Left renal cortex interstitium (tissue), 4 donors: ENCODE measurements at places on chromosomes 12 and 14. TPM values are rescaled to one million over a fixed set of nuclear protein-coding genes. Genes with fewer than 3 reads are reported as not detected.

- no peak for DNase-seq
These were observed 73.9 kb downstream of the ARMH4 start for GRCh38 chr14:58078068-58078467.

Gene NEUROD4
- polyA plus RNA-seq = not detected

GRCh38 chr14:67425608-67426007, 13.6 kb upstream of the PLEK2 start:
- no peak for DNase-seq

GRCh38 chr12:13032164-13032563, 12.0 kb upstream of the FAM234B start:
- no peak for DNase-seq

DNA sequence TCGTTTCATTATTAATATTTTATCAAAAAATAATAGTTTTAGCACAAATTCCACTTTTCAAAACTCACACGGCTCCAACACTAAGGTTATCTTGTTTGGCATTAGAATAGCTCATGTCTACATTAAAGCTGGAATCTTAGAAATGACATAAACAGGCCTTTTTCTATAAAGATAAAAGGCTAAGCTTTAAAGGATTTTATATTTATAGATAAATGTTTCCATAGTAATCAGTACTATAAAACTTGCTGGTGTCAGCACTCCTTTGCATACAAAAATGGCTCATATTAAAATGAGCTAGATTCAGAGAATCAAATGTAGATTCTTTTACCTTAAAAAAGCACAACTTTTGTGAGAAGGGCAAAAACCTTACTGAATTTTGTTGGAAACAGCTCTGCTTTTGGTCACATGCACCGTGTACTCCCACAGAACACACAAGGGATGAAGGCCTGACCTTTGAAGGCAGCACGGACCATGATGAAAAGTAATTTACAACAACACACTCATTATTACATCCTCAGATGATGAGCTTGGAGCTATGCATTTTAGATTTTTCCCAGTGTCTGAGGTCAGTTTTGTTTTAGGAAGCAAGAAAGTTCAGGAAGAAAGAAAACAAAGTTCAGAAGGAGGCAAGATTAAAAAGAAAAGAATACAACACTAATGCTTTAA, 202.8 kb downstream of the BCAT1 start:
- no peak for DNase-seq

DNA sequence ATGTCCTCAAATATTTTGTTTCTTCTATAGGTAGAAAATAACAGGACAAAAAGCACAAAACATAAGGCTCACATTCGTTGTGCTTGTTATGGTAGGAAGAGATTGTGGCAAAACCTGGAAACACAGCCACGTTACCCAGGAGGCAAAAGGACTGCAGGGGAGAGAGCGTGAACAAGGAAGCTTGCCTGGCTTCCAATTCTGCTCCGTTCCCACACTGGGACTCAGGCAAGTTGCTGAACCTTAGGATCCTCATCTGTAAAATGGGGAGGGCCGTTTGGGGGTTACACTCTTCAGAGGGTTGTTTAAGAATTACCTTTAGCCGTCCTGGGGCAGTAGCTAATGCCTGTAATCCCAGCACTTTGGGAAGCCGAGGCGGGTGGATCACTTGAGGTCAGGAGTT, 205.3 kb downstream of the SSPN start:
- DNase-seq = no peak

Gene KLRG1
- polyA plus RNA-seq = 2.1 TPM

Gene C12orf54
- 0.21 TPM for polyA plus RNA-seq

GRCh38 chr12:11623382-11623781, 26.1 kb upstream of the ETV6 start:
- DNase-seq = no peak

DNA sequence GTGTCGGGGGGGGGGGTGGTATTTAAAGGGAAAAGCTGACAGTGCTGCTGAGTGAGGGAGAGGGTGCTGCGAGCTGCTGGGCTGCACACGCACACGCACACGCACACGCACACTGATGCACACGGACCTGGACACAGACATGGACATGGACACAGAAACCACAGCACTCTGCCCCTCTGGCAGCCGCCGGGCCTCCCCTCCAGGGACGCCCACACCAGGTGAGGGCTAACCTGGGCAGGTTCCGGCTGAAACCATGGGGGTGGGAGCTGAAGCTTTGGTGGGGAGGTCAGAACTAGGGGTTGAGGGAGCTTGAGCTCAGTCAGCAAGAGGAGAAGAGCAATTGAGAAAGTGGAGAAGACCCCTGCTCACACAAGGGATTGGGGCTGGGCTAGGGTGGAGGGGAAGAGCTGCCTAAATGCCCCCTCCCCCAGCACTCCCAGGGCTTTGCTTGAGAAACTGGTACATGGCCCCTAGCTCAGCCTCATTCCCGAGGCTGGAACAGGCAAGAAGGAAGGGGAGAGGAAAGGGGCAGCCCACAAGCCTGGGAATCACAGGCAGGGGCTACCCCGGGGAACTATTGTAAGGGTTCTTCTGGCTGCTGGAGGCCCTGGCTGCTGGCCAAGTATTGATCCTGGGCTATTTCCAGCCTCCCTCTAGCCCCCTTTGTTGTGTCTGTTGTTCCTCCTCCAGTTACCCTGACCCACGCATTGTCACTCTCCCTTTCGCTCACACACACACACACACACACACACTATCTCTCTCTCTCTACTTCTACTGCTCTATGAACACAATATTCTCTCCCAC, at the start of gene REM2:
TSS of gene REM2 (plus strand) at position 50 of the 804 bp plus-strand sequence. CDS start at position 116, 66 bp downstream.
- DNase-seq = no peak

Gene PTHLH
- 0.84 TPM for polyA plus RNA-seq

- DNase-seq = no peak
These were observed 127.9 kb downstream of the CACNA1C start for GRCh38 chr12:2180737-2181082.

- DNase-seq = no peak
These were observed 15.9 kb downstream of the TAOK3 start for GRCh38 chr12:118356809-118357256.

GRCh38 chr12:70068743-70069142, 174.5 kb upstream of the CNOT2 start:
- no peak for DNase-seq

- no peak for DNase-seq
These were observed 2.4 kb downstream of the DHRS2 start for GRCh38 chr14:23638414-23639047.
